ENCODE measurements at places on chromosomes 1 and 21.

DNA sequence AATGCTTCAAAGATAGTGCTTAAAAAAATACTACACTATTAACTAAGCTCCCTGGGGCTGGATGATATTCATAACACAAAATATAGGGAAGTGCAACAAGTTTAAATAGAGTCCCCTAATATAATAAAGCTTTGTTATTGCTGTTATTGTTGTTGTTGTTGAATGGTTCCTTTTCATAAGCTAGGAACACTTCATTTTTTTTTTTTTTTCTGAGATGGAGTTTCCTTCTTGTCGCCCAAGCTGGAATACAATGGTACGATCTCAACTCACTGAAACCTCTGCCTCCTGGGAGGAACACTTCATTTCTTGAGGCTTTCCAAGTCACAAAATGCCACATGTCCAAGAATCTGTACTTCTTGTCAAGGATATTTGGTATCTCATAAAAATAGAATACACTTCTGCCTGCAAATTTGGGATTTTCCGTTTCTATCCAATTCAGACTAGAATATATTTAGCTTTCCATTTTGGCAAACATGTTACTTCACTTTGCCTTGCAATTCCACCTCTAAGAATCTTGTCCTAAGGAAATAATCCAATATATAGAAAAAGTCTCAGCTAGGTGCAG, 21.1 kb downstream of the WDR47 start:
- no peak for DNase-seq

DNA sequence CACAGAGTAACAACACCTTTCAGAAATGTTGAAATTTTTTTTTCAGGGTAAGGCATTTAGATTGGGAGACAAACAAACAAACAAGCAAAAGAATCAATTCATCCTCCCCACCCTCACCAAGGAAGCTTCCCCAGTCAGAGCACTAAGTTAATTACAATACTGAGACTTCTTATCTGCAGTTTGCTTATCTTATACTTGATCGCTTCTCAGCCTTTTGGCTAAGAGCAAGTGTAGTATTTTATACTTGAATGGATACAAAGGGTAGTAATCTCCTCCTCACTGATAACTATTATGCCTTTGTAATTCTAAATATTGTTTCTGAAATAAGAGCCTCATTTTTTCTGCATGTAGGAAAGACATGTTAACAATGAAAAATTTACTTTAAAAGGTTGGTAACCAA, 54.4 kb downstream of the ADAMTS5 start:
- no peak for DNase-seq

- no peak for DNase-seq
These were observed 14.0 kb downstream of the A3GALT2 start for GRCh38 chr1:33306653-33307493.

DNA sequence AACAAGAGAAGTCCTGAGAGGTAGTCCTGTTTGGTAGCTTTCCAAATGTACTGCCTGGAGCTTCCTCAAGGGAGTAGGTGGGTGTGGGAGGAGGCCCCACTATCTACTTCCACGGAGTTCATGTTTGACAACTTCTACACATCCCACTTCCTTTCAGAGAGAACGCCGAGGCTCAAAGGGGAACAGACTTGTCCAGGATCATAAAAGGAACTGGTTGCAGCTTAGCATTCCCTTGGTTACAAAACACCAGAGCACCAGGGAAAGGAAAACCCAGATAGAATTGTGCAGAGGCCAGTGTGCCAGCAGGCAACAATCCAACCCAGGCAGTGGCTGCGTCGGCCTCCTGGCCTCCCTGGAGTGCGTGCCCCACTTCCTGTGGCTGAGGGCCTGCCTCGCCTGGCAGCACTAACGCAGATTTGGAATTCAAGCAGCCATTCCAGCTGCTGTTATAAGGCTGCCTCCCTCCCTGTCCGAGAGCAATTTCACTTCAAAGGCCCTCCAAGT, 4.2 kb upstream of the RAP1GAP start:
- DNase-seq, result peak; percentile 45

GRCh38 chr1:80531182-80531581, 1269.6 kb upstream of the ADGRL2 start:
- no peak for DNase-seq
